Hematopoietic multipotent progenitor cell treated with erythropoietin and hydrocortisone succinate and interleukin-3 and kit ligand, for 8 days (in vitro differentiated cells): ENCODE measurements at places on chromosomes 7 and 10.

DNA sequence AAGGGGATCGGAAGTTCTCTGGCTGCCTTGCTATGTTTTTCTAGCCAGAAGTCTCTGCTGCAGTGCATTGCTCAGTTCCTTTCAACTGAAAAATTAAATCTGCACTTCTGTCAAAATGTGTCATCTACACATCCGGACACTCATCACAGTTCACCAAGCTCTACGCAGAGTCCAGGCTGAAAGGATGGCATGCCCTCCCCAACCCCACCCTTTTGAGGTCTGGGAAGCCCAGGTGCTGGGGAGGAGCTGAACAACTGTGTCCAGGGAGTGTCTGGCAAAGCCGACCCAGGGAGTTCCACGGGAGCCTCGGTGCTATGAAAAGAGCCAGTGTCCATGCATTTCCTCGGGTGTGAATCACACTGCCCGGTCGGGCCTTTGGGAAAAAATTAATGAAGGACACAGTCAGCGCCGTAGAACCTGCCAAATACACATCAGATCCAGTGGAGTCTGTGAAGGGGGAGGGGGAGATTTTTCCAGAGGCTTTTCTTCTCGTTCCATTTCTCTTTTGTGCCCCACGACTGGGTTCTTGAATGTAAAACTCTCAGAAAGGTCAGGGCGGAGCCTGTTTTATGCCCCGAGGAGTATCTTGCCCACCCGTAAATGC is 757 bp upstream of the PALS2 start:
- DNase-seq: no peak

- no peak for DNase-seq
Observed at GRCh38 chr7:43872406-43873110, 3.2 kb upstream of the MRPS24 start.

DNA sequence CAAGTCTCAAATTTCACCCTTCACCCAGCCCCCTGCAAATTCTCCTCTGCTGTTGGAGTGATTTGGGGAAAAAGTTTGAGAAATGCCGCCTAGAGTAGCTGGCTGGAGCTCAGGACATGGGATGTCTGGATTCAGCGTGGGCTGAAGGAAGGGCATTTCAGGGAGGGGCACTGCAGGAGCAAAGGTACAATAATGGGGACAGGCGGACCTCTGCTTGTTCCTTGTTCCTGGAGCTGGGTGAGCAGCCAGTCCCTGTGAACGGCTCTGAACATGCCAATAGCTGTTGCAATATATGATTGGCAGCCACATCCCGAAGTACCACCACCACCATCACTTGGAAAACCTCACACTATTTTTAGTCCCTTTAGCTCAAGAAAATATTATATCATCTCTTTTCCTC is 23.4 kb downstream of the ADRA2A start:
- no peak for DNase-seq

GRCh38 chr10:77667426-77668324 is 30.1 kb upstream of the KCNMA1 start:
- no peak for DNase-seq

DNA sequence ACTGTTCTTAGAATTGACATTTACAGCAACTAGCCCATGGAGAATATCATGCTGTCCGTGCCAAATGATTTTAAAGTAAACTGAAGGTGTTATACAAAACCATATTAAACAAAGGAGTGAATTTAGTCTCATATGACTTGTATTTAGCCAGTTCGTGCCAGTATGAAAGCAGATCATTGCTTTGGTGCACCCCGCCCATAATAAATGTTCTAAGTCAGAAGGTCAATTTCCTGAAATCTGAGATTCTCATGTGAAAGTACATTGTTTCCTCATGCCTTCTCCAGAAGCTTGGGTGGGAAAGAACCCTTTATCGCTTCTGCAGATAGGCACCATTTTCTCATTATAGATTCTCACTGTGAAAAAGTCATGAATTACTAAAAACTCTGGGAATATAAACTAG is 106.4 kb downstream of the CAMK1D start:
- DNase-seq: no peak

DNA sequence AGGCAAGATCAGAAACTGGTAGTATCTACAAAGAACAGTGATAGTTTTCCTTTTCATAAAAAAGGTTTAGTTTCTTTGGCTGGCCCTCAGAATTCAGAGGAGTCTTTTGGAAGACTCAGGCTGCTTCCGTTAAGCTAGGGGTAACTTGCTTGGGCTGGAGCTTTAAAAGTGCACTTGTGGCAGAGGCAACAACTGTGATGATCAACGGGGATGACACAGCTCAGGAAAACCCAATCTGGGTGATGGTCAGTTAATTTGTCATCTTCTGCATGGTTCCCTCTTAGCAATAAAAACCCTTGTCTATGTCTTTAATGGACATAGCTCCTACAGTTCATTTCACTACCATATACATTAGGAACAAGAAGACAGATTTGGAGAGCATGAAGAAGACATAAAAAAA is 46.7 kb downstream of the SGMS1 start:
- DNase-seq: no peak

- no peak for DNase-seq
Observed at GRCh38 chr7:471866-472639, 47.6 kb downstream of the PDGFA start.

DNA sequence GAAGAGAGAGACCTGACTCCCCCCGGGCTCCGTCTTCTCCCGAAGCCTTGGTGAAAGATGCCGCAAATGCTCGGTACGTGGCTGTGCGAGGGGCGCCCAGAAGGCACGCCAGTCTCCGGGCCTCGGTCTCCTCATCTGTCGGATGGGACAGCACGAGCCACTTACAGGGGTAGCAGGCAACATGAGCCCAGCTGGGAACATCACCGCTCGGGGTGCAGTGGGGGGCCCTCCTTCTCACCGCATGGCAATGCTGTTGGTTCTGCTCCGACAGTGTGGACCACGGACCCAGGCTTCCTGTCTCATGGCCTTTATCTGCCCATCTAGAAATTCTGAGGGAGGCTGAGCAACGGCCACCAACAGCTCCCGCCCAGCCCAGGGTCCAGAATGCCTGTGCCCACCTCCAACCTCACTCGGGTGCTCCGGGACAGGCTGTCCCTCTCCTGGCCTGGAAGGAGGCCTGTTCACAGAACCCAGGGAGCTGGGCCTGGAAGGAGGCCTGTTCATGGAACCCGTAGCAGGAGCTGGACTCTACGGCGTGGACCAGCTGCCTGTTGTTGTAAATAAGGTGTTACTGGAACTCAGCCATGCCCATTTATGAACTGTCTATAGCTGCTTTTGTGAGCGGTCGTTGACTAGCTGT is 15.8 kb downstream of the ADAP1 start:
- DNase-seq: no peak

DNA sequence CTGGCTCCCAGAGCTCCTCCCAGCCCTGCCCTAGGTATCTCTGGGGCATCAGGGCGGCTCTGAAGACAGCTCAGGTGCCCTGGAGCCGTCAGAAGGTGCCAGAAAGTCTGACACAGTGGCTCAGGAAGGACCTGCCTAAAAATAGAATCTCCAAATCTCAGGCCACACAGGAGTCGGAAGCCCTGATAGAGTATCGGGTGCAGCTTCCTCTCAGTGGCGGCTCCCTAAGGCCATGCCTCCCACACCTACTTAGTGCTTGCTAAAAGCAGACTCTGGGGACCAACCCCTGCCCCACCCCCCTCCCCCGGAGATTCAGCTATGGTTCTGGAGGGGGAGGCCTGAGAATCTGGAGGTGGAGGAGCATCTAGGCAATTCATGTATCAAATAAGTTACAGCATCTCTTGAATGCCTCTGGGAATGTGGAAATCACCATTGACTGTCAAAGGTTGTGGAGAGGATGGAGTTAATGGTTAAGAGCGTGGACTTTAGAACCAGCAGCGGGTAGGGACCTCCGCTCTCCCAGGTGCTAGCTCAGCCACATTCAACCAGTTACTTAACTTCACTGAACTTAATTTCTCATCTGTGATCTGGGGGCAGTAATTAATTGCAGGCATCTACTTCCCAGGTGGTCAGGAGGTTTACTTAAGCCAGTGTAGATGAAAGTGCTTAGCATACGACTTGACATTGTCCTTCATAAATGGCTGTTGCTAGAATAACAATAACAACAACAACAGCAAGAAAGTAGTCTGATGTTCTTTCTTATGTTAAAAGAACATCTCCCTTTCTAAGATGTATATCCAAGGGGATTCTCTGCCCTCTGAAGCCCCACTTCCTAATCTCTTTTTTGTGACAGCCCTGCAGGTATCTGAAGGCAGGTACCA is 38.6 kb upstream of the MXI1 start:
- no peak for DNase-seq

GRCh38 chr7:67438198-67438882 is 441.7 kb downstream of the TYW1 start:
- no peak for DNase-seq

- peak; percentile 62 for DNase-seq
Observed at GRCh38 chr7:129644634-129645230, 33.2 kb downstream of the NRF1 start.

DNA sequence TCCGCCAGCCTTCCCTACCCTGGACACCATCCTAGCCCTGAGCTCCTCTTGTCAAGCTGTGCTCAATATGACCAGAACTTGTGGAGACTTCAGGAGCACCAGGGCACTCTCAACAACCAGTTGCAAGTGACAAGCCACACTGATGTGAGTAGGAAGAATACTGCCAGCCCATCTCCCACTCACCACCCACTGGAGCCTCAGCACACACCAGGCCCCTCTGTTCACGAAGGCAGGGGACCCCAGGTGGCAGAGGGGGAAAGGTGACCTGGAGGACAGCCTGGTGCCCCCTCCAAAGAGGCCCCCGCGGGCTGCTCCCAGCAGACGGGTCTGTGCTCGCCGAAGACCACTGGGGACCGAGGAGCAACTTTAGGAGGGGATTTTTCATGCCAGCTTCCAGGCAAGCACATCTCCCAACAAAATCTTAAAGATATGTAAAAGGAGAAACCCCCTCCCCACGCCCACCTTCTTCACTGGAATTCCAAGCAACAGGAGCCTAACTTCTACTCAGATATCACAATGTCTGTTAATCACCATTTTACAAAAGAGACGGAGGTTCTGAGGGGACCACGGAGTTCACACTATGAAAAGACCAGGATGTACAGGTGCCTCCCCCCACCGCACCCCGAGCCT is 1.0 kb downstream of the MMD2 start:
- no peak for DNase-seq

DNA sequence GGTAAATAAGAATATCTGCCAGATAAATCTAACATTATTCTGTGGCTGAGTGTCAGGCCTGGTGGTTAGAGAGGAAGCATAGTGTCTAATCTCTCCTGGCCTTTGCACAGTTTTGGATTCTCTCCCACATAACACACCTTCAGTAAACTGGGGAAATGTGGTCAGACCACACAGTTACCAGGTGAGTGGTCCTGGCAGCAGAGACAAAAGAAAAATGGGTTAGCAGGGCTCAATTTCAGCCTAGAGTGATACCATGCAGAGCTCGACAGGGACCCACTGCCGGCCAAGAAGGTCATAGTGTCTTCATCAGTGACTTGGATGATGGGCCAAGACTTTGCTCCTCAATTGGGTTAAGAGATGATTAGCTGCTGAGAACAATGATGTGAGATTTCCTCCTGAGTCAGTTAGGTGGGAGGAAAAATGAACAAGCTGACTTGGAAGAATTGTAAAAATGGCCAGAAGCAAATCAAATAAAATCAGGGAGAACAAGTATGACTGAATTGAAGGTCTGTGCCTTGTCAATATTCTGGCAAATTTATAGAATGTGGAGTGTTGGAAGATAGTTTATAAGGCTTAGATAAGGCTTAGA is 69.2 kb upstream of the EFCAB10 start:
- DNase-seq: no peak

- DNase-seq: no peak
Observed at GRCh38 chr10:88725798-88726197, 19.7 kb downstream of the LIPK start.

DNA sequence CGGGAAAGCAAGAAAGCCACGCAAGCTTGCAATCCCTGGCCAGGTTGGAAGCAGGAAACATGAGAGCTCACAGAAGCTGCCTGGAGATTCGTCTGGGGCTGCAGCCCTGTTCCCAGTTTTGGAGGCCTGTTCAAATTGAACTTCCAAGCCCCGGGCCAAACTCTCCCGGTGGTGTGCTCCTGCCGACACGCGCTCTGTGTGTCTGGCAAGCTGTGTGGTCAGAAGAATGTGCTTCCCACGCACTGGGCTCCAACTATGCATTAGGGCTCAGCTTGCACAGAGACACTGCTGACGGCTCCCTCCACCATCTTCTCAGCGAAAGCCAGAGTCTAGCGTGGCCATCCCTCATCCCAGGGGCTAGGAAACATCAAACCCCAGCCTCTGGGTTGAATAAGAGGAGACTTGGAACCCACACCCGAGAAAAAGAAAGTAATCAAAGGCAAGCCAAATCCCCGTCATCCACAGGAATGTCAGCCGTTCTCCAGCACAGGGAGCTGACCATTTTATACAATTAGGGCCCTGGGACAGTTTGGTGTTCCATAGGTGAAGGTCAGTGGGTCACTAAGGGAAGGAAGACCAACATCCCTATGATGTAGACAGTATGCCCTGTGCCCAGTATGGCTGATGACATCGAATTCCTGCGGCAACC is 107.2 kb downstream of the FGFR2 start:
- no peak for DNase-seq
